ENCODE measurements at places on chromosomes 5 and 9.

DNA sequence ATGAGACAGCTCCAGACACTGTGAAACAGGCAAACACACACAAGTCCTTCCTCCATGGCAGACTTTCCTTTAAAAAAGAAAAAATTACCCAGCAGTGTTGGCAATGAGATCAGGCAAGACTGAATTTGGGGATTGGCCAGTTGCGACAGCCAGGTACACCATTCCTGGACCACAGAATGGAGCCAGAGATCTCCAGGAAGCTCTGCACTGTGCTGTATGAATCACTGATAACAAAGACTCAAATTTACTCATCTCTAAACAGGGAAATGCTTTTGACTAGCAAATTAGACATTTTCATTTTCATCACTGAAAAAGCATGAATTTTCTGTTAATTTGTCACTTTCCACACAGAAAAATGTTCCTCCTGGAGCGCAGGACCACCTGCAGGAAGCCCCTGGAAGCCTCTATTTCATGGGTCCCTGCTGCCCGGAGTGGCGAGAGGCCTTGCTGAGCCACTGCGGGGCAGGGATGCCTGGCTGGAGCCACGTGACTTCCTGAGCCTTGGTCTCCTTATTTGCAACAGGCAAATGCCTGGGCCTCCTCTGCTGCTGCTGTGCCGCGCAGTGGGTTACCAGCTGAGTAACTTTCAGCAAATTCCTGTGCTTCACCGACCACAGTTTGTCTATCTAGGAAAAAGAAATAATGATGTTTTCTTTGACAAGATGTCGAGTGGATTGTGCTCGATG lies 185.9 kb upstream of the ZNF618 start:
- no peak for DNase-seq

- DNase-seq, result no peak
These were observed at the start of gene P4HA2 for GRCh38 chr5:132227485-132228240. TSS of gene P4HA2 (minus strand) at chr5:132227853. CDS start at chr5:132218626, 9,227 bp downstream.

GRCh38 chr5:8700671-8701070 lies 831.7 kb downstream of the MTRR start:
- DNase-seq, result no peak

DNA sequence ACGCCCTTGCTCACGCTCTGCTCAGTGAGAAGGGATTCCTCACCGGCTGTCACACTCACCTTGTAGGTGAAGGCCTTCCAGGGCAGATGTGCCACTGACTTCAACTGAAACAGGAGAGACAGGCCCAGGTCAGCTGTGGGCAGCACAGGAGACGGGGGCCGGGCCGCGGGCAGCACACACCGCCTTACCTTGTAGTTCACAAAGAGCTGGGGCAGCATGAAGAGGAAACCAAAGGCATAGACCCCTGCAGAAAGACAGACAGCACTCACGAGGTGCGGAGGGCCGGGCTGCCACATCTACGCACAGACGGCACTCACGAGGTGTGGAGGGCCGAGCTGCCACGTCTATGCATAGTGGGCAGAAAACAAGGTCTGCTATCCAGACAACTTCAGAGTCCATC lies 23.3 kb downstream of the CLPTM1L start:
- DNase-seq, result no peak

DNA sequence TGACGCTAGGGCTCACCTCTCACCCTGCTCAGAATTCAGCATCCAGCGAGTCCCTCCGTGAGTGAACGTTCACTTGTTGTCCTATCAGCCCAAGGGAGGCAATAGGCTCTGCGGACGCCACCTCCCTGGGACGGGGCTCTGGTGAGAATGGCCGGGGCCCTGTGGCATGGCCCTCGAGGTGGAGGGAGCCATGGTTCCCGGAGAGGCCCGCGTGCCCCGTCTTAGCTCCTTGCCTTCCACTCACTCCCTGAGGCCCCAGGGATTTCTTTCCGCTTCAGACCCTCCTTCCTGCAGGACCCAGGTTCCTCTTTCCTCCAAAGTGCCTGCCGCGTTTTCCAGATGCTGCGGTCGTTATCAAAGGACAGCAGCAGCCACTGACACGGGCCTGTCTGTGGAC lies 21.5 kb downstream of the EXOC3 start:
- DNase-seq, result no peak

DNA sequence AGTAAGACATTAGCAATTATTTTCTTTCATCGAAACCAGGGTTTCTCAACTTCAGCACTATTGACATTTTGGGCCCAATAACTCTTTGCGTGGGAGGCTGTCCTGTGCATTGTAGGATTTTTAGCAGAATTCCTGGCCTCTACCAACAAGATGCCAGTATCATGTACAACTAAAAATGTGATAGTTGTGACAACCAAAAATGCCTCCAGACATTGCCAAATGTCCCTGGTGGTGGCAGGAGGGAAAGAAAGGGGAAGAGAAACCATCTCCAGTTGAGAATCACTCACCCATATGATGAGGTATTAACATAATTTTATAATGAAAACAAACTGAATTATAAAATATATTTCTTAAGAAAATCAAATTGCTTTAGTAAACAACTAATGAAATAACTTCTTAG lies 406.1 kb downstream of the RAB3C start:
- DNase-seq, result no peak

Data from esophagus squamous epithelium (tissue), 5 donors.